Tongue (tissue), 3 donors: ENCODE measurements at places on chromosomes 6 and 20. TPM values are rescaled to one million over a fixed set of nuclear protein-coding genes. Genes with fewer than 3 reads are reported as not detected.

C20orf96 gene
- 5.5 TPM for total RNA-seq

E2F1 gene
- 5.5 TPM for total RNA-seq

FOXP4 gene
- total RNA-seq = 4.1 TPM

HDDC2 gene
- total RNA-seq = 43.6 TPM

PACRG gene
- total RNA-seq = 11.5 TPM

SLC4A11 gene
- 0.62 TPM for total RNA-seq

MEI4 gene
- total RNA-seq = 0.31 TPM

BEND6 gene
- 4.9 TPM for total RNA-seq

B4GALT5 gene
- 21.3 TPM for total RNA-seq

FRS3 gene
- total RNA-seq = 2.4 TPM

TREM2 gene
- total RNA-seq = not detected

SPO11 gene
- total RNA-seq = not detected

PDYN gene
- total RNA-seq = not detected

FRK gene
- 2.7 TPM for total RNA-seq

NEURL2 gene
- total RNA-seq = 16.0 TPM

KCNK16 gene
- not detected for total RNA-seq

MYL9 gene
- 8.3 TPM for total RNA-seq

TMEM14A gene
- total RNA-seq = 25.4 TPM

PROKR2 gene
- not detected for total RNA-seq

PAX1 gene
- total RNA-seq = 4.1 TPM

GPLD1 gene
- total RNA-seq = 1.3 TPM

PHACTR3 gene
- 8.5 TPM for total RNA-seq

HLA-DPA1 gene
- 15.6 TPM for total RNA-seq

CTAGE9 gene
- not detected for total RNA-seq

RTEL1 gene
- total RNA-seq = 9.2 TPM

PTK6 gene
- total RNA-seq = 4.6 TPM

GPANK1 gene
- total RNA-seq = 18.0 TPM

UBD gene
- not detected for total RNA-seq

CALHM4 gene
- not detected for total RNA-seq

VSTM2L gene
- 0.82 TPM for total RNA-seq

LY6G6F gene
- total RNA-seq = 0.82 TPM

KIF16B gene
- 33.1 TPM for total RNA-seq

TASP1 gene
- 19.5 TPM for total RNA-seq

MRPL18 gene
- total RNA-seq = 62.6 TPM
